ENCODE measurements at places on chromosomes 7 and 10.

GRCh38 chr10:6565588-6565987 is 14.5 kb downstream of the PRKCQ start:
- no peak for DNase-seq

- DNase-seq, result no peak
Measured at GRCh38 chr7:70334295-70334694, 736.0 kb downstream of the AUTS2 start.

DNA sequence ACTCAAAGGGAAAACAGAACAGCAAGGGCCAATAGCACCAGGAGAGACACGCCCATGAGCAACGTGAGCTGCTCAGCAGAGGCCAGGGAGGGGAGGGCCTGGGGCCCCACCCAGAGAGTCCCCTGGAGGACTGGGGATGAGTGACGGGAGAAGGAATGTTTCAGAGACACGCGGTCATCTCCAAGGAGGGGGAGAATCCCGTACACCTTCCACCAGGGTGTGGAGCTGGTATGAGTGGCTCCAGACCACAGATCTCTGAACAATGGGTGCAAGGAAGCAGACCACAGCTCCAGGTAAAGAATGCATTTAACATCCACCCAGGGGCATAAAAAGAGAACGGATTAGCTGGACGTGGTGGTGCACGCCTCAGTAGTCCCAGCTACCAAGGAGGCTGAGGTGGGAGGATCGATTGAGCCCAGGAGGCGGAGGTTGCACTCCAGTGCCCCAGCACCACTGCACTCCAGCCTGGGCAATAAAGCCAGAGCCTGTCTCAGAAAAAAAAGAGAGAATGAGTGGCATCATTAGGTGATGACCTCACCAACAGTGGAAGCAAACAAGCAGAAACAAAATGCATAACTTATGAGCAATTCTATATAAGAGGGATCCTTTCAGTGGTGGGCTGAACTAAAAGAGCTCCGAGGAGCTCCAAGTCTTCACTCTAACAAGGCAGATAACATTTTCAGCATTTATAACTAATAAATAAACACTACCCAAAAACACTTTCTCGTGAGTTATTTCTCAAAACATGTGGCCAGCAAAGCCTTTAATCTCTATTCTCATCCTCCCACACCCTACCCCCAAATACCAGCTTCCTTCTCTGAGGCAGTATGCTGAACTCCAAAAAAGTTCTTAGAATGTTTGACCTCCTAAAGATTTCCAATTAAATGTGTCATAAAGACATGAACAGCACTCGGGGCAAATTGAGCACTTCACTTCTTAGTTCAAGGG is 12.5 kb downstream of the PSAP start:
- no peak for DNase-seq

DNA sequence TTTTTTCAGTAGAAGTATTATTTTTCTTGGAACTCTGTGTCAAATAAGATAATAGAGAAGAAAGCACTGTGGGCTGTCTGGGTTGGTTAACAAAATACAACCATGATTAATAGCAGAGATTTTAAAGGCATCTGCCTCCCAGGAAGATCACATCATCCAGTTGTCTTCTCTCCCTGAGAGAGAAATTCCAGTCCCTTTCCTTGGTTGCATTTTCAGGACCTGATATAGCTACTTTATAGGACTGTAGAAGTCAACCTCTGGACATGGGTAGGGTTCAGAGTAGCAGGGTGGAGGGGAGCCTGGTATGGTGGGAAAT is 309.9 kb upstream of the IGFBP3 start:
- DNase-seq, result no peak

DNA sequence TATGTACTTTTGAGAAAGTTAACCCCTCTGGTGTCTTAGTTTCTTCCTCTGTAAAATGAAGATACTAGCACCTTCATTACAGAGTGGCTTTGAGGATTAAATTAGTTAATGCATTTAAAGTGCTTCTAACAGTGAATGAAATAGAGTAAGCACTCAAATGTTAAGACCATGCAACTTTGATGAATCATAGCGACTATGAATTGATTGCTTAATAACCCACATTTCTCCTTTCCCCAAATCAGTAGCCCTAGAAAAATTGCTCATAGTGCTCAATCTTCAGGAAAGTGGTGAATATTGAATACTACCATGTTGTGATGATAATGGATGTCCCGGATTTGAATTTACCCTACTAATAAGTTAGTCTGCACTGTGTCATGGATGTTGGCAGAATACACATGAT is 48.1 kb downstream of the CD36 start:
- no peak for DNase-seq

DNA sequence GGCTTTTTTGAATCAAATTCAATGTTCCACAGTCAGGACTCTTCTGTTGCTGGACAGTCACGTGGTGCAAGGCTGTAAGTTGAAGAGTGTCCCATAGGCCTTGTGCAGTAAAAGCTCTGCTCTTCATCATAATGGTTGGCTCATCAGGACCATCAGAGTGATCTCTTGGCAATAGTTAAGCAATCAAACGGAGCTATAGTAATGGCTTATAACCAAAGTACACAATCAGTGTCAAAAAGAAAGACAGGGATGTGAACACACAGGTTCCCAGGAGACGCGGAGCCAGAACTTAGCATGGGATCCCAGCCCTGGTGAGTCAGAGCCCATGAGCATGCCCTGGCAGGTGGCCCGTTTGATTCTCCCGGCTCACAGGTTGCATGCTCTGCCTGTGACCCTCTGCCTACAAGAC is 10.8 kb upstream of the GPNMB start:
- DNase-seq, result no peak

DNA sequence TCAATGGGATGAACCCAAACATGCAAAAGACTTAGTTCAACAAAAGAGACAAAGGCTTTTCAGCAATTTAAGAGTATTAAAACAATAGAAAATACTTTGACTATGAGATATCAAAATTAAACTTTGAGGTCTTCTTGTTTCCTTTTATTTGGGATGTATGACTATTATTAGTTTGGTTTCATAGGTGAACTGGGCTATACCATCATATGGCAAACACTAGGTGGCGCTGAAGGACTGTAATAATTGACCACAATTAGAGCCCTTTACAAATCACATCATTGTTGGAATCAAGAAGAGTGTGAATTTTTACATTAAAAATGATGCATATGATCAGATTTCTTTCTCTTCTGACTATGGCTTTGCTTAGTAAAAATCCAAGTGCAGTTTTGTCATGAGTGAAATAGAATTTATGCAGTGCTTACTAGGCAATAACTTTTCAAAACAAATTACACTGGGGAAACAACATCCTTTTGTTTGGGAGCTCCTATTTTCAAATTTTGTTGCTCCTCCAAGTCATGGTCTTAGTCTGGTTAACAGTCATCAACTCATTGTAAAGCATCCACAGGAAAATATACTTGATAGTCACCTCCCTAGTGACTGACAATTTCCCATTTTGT is 14.7 kb upstream of the NXPH1 start:
- DNase-seq, result peak; percentile 86

DNA sequence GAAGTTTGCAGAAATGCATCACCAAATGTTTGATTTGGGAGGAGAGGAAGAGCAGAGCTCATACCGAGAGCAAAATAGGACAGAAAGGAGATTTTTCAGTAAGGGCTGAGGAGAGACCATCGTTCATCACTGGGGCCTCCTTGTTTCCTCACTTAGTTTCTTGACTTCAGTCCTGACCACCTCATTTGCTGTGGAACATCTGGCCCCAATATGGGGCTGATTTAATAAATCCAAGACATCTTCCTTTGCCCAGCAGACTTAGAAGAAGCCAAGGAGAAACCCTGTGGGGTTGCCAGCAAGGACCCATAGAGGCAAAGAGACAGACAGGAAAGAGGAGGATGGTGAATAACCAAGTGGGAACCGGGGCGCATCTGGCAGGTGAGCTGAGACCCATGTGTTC is 60.4 kb downstream of the CHST3 start:
- no peak for DNase-seq

- peak; percentile 42 for DNase-seq
Measured at GRCh38 chr10:29811751-29812427, 177.1 kb upstream of the SVIL start.

DNA sequence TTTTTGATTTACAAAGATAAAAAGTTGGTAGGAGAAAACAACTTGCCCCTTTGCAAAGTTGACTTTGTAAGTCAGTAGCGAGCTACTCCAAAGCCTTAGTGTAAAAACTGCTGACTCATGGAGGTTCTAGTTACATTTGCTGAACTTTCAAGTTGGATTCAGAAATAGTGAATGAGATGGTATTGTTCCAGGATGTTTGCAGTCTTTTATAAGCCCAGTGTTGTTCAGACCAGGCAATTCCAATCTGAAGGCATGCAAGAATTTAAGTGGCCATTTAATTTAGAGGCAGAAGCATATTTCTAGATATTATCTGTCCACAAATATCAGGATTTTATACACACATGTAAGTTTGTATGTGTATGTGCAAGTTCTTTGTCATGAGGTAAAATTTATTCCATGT is 21.6 kb downstream of the TES start:
- no peak for DNase-seq

- no peak for DNase-seq
Measured at GRCh38 chr7:90749774-90750173, 153.7 kb downstream of the CDK14 start.

- DNase-seq, result no peak
Measured at GRCh38 chr7:101555921-101556275, 73.2 kb downstream of the MYL10 start.

DNA sequence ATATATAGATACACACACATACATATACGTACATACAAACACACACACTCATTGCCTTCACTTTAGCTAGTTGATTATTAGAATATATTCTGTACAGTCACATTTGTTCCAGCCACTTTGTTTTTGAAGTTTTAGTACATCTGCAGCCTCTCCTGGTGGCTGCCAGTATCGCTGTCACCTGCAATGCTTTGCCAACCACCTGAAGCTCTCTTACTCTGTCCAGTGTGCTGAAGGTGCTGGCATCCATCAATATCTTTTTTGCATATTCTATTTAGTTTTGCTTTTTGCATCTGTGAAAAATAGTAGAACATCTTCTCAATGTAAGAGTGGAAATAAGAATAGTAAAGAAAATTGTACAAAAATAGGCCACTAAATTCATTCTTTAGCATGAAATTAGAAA is 388.6 kb downstream of the EXOC4 start:
- DNase-seq, result no peak

DNA sequence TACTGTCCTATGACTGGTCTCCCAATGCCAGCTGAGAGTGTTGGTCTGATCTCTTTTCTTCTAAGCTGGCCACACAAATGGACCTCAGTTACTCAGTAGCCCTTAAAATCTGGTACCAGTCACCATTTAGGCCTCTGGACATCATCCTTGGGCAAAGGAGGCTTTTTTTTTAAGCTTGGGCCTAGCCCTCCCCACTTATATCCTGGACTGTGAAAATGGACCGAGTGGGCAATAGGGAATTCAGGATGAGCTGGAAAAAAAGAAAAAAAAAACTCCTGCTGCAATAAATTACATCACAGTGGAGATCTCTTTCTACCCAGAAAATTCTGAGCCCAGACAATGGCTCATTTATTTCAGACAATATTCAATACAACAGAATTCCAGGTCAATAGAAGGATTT is 68.4 kb downstream of the PARP12 start:
- no peak for DNase-seq

DNA sequence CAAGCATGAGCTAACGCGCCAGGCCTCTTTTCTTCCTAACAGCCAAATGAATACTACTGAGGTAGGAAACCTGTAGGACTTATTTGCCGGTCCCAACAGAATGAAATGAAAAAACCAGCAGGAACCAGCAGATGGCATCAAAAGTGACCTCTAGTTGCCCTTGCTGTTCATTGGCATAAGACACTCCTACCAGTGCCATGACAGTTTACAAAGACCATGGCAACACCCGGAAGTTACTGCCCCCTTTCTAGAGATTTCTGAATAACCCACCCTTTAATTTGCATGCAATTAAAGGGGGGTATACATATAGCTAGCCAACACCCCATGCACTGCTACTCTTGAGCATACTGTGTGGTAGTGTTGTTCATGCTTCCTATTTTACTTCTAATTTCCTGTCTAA is 65.2 kb downstream of the ATE1 start:
- no peak for DNase-seq

DNA sequence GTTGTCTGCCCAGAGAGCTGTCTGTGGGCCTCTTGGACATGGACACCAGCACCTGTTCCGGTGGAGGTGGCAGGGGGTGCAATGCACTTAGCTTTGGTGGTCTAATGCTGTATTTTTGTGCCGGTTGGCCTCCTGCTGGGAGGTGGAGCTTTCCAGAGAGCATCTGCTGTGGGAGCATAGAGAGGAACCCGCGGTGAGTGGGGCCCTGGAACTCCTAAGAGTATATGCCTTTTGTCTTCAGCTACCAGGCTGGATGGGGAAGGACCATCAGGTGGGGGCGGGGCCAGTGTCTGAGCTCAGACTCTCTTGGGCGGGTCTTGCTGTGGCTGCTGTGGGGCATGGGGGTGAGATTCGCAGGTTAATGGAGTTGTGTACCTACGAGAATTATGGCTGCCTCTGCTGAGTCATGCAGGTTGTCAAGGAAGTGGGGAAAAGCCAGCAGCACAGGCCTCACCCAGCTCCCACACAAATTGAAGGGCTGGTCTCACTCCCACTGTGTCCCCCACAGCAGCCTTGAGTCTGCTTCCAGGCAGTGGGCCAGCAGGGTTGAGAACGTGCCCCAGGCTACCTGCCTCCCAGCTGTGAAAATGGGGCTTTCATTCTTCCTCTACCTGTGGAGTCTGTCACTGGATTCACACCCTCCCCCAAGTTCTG is 29.0 kb downstream of the JAKMIP3 start:
- no peak for DNase-seq

DNA sequence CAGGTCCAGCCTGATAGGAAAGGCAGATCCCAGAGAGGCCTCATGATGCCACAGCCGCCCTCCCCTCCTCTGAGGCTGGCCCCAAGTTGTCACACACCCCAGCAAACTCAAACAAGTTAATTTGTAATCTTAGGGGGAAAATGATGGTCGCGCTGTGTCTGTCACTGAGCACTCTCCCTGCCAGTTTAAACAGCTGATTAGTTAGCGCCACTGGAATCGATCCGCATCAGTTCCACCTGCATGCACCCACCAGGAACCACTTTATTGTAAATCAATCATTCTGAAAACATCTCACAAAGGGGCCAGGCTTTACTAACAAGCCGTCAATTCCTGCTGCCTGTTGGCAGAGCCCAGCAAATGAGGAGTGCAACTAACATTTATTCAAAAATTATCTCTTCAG is 870.9 kb downstream of the KCNMA1 start:
- no peak for DNase-seq

- DNase-seq, result no peak
Measured at GRCh38 chr7:44131173-44132029, 8.1 kb upstream of the POLD2 start.

- no peak for DNase-seq
Measured at GRCh38 chr7:107837145-107837512, 34.1 kb upstream of the SLC26A3 start.

- DNase-seq, result no peak
Measured at GRCh38 chr7:22663357-22663718, 63.7 kb upstream of the IL6 start.

DNA sequence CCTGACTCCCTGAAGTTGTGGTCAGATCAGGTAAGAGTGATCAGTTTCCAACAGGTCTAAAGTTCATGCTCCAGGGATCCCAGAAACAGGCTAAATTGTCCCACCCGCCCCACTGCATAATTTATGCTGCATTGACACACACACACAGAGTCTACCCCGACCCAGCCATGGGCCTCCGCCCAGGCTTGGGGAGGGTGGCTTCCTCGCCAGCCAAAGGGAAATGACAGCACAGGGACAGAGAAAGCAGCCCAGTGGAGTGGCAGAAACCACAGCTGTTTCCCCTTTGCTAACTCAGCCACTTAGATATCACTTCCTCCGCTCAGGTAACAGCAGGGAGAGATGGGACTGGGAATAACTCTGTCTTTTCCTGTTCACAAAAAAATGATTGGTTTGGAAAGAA is 9.4 kb downstream of the SH3PXD2A start:
- no peak for DNase-seq

Measured in NCI-H1105 treated with DMSO at 0.1 percent for 48 hours (cell line).